ENCODE measurements at places on chromosomes 1 and 21. TPM values are rescaled to one million over a fixed set of nuclear protein-coding genes. Genes with fewer than 3 reads are reported as not detected.

DNA sequence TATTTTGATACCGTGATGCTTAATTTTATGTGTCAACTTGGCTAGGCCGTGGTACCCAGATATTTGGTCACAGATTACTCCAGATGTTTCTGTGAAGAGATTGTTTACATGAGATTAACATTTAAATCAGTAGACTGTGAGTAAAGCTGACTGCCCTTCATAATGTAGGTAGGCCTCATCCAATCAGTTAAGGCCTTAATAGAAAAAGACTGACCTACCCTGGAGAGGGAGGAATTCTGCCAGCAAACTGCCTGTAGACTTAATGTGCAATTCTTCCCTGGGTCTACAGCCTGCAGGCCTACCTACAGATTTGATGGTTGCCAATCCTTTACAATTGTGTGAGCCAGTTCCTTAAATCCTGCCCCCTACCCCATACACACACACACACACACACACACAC is 4.3 kb downstream of the SETSIP start:
- no peak for DNase-seq

The TTC22 gene
- 6.6 TPM for polyA plus RNA-seq

- no peak for DNase-seq
Observed at GRCh38 chr1:94907136-94907535, 19.8 kb downstream of the CNN3 start.

DNA sequence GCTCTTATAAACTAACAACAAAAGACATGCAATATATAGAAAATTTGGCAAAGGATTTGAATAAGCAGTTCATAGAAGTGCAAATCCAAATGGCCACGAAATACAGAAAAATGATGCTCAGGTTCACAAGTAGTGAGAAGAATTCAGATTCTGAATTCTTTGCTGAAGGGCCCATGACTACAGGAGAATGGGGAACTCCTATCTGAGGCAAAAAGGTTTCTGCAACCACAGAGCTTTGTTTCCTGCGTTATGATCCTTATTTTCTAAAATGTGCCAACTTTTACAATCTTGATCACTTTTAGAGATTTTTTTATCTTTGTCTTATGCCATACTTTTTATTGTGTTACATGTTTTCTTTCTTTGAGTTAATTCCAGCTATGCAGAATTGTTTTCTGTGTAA is 91.3 kb downstream of the ITSN1 start:
- DNase-seq = no peak

- DNase-seq = no peak
Observed at GRCh38 chr1:207500306-207500705, 4.3 kb downstream of the CR1 start.

DNA sequence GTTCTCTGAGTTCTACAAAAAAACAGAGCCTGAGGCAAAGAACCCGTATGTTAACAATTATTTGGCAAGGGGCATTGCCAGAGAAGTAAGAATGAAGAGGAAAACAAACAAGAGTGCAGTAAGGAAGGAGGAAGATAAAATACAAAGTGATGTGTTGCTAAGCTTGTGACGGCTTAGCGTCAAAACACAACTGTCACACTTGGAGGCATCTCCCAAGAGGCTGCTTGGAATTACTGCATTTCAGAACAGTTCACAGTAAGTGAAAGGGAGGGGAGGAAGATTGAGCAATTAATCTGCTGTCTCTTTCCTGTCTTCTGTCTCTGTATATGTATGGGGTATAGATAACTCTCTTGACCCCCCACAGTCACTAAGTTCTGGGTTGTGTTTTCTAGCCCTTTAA is 1017.0 kb upstream of the TMPRSS15 start:
- DNase-seq = no peak

DNA sequence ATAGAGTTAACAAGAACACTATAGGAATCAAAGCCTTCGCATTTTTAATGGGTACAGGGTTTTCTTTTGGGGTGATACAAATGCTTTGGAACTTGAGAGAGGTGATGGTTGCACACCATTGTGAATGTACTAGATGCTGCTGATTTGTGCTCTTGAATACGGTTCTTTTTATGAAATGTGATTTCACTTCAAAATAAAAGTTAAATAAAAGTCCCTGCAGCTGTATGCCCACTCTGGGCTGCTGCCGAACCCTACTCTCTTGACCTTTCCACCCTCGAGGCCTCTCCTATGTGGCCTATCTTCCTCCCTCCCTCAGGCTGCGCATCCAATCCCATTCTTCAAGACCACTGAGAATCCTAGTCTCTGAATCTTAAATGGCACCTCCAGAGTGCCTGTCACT is 168.5 kb upstream of the AJAP1 start:
- DNase-seq = no peak

- DNase-seq = no peak
Observed at GRCh38 chr1:242019018-242019417, 20.1 kb upstream of the MAP1LC3C start.

- no peak for DNase-seq
Observed at GRCh38 chr1:171222936-171223335, 25.4 kb upstream of the FMO1 start.

The OR6K3 gene
- polyA plus RNA-seq = not detected

The ACTL8 gene
- not detected for polyA plus RNA-seq

DNA sequence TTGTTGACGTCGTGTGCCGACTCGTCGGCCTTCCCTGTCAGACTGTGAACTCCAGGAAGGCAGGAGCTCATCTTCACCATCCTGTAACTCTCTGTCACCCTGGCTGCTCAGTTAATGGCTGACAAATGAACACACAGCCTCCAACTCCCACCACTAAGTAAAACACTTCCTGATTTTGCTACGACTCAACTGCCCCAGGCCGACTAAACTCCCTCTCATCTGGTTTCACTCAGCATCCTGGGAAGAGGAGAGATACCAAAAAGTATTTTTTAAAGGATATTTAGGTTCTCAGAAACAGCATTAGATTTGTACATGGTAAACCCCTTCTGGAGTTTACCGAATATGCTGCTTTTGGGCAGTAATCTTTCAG is 18.2 kb upstream of the LHX4 start:
- DNase-seq = no peak

GRCh38 chr1:222877854-222878253 is 63.0 kb downstream of the DISP1 start:
- no peak for DNase-seq

DNA sequence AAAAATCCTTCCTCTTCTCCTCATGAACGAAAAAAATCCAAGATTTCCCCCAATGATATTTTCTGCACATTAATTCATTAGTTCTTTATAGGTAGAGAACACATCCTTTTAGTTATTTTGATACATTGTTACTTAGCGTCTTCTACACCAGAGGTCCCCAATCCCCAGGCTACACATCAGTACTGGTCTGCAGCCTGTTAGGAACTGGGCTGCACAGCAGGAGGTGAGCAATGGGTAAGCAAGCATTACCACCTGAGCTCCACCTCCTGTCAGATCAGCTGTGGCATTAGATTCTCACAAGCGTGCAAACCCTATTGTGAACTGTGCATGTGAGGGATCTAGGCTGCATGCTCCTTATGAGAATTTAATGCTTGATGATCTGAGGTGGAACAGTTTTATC is 13.0 kb downstream of the EXTL2 start:
- no peak for DNase-seq

The TMEM54 gene
- polyA plus RNA-seq = 8.2 TPM

The OR2L3 gene
- not detected for polyA plus RNA-seq

The SPRTN gene
- 16.4 TPM for polyA plus RNA-seq

The SPRR4 gene
- polyA plus RNA-seq = not detected

The UTS2 gene
- polyA plus RNA-seq = 0.16 TPM

The CLEC20A gene
- 0.63 TPM for polyA plus RNA-seq

DNA sequence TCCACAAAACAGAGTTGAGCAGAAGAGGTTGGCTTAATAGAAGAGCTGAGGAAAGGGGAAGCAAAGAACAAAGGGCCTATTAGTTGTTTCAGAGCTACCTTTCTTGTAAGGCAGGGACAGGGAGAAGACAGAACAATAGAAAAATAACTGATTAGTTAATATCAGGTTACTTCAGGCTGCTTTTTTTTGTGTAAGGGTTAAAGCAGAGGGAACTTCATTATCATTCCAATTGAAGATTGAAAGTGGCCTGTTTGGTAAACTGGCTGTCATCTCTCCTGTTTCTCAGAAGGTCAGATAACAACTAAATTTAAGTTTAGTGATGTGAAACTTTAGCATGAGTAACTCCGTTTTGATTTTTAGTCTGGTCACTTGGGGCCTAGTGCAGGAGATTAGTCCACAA is 22.3 kb downstream of the CDC42 start:
- no peak for DNase-seq

DNA sequence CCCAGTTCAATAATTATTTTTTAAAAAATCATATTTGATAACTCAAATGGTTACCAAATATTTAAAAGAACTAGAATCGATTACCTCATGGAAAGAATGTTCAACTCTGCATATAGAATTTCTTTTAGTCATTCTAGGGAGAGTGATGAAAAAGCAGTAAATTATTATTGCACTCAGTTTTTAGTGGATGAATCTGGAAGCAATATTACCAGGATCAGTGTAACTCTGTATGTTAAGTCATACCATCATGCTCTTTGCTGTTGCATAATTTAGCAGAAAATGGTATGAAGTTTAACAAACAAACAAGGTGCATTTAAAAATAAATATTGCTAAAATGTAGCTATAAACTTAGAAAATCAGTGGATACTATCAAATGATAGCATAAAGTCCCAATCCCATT is 46.1 kb upstream of the ARHGAP29 start:
- no peak for DNase-seq

- no peak for DNase-seq
Observed at GRCh38 chr1:32766328-32766972, 50.7 kb downstream of the YARS1 start.

DNA sequence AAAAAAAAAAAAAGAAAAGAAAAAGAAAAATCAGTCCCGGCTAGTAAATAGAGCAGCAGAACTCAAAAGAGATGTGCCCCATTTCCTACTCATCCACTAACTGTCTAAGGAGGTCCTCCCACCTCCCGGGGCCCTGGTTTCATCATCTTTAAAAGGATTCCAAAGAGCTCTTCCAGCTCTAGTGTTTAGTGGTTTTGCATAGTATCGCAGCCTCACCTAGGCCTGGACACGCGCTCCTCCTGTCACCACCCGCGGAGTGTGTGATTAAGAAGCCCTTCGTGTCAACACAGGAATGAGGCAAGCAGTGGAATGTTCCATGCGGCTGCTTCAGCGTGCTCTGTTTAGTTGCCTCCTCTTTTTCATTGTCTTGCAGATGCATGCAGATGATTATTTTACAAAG is 49.0 kb downstream of the LBR start:
- DNase-seq = no peak

DNA sequence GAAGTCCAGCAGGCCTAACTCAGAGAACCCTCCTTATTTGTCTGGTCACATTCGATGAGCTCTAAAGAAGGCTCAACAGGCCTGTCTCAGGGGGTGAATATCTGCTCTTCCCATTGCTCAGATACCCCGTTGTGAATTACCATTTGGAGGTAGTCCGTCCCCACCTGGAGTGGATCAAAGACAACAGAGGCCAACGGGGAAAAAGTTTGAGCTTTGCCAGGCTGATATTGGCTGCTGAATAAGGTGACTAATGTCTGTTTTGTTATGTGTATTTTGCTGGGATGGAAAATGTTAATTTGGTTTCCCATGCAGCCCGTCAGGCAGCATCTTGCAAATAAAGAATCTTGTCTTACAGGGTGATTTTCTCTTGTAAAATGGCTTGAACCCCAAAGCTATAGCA is 69.2 kb upstream of the EPS8L3 start:
- DNase-seq = no peak

DNA sequence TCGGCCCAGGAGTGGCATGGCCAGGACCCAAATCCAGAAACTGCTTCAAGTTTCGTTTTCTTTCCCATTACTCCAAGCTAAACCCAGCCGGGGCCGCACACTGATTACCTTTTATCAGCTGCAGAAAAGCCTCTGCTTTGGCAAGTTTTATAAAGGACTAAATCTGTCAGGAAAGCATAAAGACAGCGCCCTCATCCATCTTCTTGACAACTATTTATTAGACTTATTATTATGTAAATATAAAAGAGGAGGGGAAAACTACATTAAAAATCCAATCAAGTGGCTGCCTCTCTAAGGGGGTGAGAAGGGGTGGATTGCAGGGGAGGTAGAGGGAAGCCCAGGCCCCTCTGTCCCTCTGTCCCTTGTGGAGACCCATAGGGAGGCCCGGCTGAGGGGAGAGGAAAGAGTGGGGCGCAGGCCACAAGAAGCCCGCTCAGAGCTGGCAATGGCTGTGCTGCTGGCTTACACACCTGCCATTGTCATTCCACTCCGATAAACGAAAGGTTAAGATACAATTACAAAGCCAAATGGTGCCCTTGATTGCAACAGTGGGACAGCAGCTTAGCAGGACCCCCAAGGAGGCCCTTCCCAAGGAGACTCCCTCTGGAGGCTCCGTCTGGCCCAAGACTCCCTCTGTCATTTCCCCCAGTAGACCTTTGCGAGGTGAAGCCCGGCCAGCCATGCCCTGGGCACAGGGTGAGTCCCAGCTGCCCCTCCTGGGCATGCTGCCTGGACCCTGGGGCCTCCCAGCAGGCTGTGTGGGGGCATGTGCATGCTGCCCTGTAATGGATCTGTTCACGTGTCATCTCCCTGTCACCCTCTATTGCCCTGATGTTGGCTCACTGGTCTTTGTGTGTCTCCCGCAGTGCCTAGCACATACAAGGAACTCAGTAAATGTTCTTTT is 45.4 kb downstream of the KCND3 start:
- DNase-seq = no peak

GRCh38 chr1:23546897-23547584 is 12.3 kb downstream of the ID3 start:
- DNase-seq = no peak

The PLEKHA6 gene
- 46.3 TPM for polyA plus RNA-seq

GRCh38 chr1:228085287-228085951 is 2.9 kb downstream of the ARF1 start:
- no peak for DNase-seq

DNA sequence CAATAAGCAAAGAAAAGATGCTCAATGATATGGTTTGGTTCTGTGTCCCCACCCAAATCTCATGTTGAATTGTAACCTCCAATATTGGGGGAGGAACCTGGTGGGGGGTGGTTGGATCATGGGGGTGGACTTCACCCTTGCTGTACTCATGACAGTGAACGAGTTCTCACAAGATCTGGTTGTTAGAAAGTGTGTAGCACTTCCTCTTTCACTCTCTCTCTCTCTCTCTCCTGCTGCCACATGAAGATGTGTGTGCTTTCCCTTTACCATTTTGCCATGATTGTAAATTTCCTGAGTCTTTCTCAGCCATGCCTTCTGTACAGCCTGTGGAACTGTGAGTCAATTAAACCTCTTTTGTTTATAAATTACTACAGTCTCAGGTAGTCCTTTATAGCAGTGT is 248.4 kb downstream of the HHIPL2 start:
- no peak for DNase-seq

GRCh38 chr1:178374016-178374415 is 122.7 kb downstream of the CLEC20A start:
- no peak for DNase-seq

DNA sequence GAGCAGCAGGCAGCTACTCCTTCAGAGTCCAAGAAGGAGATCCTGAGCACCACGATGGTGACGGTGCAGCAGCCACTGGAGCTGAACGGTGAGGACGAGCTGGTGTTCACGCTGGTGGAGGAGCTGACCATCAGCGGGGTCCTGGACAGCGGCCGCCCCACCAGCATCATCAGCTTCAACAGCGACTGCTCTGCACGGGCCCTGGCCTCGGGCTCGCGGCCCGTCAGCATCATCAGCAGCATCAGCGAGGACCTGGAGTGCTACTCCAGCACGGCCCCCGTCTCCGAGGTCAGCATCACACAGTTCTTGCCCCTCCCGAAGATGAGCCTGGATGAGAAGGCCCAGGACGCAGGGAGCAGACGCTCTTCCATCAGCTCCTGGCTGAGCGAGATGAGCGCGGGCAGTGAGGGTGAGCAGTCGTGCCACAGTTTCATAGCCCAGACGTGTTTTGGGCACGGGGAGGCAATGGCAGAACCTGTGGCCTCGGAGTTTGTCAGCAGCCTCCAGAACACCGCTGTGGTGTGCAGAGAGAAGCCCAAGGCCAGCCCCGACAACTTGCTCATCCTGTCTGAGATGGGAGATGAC is 531.8 kb downstream of the KIF26B start:
- DNase-seq = no peak

All from right renal pelvis (tissue), 4 donors.